ENCODE measurements at places on chromosomes 2 and 18.

GRCh38 chr2:25788457-25788856, 89.8 kb downstream of the ASXL2 start:
- no peak for DNase-seq

DNA sequence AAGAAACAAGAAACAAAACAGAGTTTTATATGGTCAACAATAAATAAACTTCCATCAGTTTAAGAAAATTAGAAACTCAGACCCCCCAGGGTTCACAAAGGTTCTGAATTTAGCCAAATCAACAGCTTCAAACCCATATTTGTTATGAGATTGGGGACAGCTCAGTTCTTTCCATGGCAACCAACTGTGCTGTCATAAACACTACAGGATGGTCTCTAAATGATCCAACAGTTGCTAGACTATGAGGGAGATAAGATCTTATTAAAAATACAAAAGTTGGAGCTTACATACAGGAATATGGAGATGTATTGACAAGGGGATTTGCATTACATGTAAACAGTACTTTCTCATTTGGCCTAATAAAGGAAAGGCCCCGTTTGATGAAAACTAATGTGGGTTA, 154.6 kb upstream of the CTAGE1 start:
- no peak for DNase-seq

DNA sequence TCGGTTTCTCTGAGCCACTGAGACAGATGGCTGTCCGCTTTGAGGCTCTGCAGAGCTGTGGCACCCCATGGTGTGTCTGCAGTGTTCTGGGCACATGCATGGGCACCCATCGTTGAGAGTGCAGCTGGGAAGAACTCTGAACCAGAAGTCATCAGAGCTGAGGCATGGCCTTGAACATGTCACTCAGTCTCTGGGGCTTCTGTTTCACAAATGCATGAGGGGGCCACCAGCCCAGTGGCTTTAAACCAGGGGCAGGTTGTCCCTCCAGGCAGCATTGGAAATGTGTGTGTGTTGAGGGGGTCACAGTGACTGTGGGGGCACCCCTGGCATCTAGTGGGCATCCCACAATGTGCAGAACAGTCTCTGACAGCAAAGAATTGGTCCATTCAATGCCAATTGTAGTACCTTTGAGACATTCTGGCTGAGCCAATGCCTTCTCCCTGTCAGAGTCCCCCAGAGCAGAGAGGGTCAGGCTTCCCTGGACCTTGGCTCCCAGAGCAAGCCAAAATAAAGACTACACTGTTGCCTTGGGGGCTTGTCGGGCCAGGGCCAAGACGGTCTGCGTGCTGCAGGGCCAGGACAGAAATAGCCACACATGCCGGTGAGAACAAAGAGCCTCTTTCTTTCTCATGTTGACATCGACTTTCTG, 9.3 kb upstream of the PSMD1 start:
- DNase-seq: no peak

DNA sequence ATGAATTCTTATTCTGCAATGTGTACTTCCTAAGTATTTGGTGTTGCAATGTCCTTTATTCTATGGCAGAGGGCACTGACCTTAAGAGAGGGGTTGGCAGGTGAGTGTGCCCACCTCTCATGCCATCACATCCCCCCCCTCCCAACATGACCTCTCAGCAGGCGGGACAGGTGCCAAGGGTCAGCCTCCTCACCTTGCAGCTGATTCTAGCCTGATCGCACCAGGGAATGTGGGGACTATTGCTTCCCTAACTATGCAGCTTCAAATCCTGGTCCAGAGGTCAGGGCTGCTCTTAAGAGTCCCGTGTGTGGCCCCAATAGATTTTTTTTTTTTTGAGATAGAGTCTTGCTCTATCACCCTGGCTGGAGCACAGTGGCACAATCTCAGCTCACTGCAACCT, 9.5 kb downstream of the HJURP start:
- DNase-seq: no peak

- DNase-seq: no peak
Observed at GRCh38 chr2:215745331-215745730, 268.0 kb downstream of the MREG start.

DNA sequence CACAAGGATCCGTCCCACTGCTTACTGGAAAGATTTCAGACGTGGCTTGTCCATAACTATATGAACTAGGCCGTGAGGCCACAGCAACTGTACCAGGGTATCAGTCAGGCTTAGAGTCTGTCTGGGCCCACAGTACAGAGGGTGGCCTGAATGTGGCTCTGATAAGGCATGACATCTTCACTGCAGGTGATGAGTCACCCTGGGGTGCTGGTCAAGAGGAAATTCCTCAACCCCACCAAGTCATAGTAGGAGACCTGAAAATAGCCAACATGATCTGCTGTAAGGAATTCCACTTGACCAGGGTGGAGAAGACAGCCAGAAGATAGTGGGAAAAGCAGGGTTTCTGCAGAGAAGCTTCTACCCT, 107.7 kb downstream of the INHBB start:
- no peak for DNase-seq

GRCh38 chr2:27903649-27904404, 13.3 kb downstream of the BABAM2 start:
- no peak for DNase-seq

- no peak for DNase-seq
Observed at GRCh38 chr18:49907346-49907929, 94.1 kb upstream of the ACAA2 start.

DNA sequence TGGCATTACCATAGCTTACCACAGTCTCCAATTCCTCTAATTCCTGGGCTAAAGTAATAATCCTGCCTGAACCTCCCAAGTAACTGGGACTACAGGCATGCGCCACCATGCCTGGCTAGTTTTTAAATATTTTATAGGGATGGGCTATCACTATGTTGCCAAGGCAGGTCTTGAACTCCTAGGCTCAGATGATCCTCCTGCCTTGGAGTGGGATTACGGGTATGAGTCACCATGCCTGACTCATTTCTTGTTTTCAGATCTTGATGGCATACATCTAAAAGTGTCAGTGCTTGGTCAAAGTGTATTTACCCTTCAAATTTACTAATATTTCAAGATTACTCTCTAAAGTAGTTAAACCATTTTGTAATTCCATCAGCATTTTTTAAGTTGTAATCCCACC, 9.4 kb upstream of the SOCS6 start:
- DNase-seq: no peak

- DNase-seq: no peak
Observed at GRCh38 chr2:15182275-15182674, 378.9 kb downstream of the NBAS start.

DNA sequence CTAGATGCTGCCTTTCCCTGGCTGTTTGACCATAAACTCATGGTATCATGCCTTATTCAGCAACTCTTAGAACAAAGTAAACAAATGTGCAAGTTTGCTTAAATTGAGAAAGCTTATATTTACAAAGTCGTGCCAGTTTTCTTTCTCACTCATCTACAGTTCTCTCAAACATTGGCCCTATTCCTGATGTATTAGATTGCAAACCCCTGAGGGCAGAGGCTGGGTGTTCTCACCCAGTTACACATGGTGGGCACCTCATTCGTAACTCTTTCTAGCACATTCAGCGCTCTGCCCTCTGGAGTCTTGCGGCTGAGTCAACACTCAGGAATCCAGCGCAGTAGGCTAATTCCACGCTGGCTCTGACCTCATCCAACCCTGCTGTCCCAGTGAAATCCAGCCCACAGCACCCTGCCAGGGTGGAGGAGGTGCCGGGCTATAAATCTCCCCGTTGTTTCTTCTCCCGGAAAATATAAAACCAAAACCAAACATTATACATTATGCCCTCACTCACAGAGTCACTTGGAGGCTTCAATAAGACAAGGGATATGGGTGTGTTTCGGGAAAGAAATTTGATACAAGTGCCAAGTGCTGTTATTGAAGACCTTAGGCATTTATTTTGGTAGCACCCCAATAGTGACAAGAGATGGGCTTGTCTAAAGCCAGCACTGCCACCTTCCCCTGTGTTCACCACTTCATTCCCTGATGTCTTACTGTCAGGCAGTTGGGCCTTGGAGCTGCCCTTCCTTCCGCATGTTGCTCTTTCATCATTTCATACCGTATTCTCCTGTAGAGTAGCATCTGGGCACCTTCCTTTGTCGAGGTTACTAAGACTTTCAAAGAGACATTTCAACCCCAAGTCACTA, 287.4 kb downstream of the PRKCE start:
- no peak for DNase-seq

GRCh38 chr18:74556126-74556525, 21.8 kb downstream of the CNDP1 start:
- DNase-seq: no peak

DNA sequence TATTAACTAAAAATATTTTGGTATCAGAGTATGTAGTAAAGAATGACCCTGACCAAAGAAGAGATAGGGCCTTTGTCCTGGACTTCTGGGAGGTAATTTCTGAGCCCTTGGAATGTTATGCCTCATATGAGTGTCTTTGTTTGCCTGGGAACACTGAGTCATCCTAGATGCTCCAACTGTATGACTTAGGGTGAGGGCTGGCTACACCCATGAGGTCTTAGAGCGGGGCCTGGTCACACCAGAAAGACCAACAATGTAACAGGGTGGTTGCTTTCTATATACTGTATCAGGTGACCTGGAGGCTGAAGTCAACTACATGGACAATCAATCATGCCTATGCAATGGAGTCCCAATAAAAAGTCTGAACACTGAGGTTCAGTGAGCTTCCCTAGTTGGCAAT, 253.1 kb downstream of the MBD2 start:
- no peak for DNase-seq

DNA sequence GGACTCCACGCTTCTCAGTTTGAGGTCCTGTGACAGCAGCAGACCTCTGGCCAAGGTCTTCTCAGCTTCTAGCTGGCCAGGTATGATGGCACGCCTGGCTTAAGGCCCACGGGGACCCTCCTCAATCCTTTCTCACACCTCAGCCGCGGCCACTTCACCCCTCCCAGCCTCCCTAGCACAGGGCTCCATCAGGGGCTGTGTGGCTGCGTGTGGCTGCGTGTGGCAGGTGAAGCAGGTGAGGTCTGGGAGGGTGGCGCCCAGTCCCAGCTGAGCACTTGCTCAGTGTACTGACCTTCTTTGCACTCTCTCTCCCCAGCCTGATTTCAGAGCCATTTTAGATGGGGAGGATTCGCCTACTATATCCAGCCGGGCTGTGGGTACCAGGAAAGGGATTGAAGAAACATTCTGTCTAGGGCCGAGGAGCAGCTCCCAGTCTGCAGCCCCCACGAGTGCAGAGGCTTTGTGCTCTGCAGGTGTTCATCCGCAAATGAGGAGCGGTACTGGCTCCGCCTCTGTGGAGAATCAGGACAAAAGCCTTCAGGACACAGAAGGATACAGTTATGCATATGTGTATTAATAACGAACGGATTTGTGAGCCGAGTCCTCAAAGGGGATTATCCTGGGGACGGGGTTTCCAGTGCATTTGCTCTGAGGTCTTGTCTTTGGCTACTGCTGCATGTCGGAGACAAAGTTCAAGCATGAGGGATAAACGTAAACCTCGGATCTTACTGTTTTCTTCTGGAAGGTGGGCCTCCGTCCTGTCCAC, 236.9 kb upstream of the RAB6C start:
- no peak for DNase-seq

DNA sequence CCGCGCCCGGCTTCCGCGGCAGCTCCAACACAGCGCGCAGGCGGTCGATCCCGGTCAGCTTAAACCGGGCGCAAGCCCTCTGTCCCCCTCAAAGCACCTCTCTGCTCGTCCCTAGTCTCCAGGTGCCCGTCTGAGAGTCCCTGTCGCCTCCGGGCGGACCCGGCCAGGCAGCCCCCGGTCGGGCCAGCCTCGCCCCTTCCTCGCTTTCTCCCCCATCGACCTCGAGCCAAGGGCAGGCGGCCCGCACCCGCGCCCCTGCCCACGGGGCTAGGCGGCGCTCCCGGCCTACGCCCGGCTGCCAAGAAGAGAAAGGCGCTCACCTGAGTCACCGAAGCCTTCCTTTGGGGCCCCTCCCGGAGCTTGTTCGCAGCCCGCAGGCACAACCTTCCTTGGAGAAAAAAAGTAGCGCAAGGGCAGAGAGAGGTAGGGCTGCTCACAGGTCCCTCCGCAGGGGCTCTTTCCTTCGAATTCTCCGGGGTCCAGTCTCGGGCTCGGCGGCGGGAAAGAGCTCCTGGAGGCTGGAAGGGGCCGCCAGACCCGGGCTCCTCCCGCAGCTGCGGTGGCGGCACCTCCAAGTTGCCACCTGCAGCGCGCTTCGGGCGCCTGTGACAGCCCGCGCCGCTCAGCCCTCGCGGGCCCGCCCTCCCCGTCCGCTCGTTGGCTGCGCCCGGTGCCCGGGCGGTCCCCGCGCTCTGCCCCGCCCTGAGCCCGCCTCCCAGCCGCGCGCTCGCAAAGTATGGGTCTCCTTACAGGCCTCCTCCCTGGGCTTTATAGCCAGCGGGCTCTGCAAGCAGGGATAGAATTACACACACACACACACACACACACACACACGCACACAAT, 86.5 kb upstream of the EPB41L3 start:
- no peak for DNase-seq

- no peak for DNase-seq
Observed at GRCh38 chr2:54613794-54614257, 109.6 kb upstream of the EML6 start.

DNA sequence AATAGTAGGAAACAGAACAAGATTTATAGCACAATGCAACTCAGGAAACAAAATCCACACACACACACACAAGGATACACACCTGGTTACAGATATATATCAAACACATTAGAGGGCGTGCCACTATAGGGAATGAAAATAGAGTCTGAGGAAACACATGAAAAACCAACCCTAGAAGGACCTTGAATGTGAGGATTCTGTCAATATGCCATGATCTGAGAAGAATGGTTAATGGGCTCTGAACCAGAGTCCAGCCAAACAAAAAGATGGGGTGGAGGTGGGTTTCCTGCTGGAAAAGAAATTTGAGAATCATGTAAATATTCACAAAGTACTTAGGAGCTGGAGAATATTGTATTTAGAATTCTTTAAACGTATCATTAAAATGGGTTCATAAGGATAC, 7.8 kb upstream of the TMEM37 start:
- DNase-seq: no peak

DNA sequence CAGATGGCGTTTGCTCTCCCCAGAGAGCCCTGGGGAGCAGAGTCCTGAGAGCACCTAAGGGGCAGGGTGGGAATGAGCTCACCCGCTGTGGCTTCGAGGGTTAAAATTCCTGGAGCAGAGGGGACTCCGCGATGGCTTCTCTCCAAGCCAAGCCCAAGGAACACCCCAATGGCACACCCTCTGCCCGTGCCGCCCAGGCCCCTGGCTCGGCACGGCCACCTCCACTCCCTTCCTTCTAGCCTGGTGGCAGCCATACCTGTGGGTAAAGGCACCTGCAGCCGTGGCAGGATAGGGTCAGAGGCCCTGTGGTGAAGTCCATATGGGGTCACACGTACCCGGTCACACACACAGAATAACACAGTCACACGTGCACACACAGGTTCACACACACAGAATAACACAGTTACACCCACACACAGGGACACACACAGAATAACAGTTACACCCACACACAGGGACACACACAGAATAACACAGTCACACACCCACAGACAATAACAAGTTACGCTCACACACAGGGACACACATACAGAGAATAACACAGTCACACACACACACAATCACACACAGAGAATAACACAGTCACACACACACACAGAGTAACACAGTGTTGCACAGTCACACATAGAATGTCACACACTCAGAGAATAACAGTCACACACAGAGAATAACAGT, 50.5 kb downstream of the RAMP1 start:
- no peak for DNase-seq

GRCh38 chr2:201186982-201187381, 4.0 kb downstream of the CASP10 start:
- DNase-seq: no peak

GRCh38 chr18:3594760-3595368, 144.9 kb downstream of the TGIF1 start:
- DNase-seq: no peak
